ENCODE measurements at places on chromosomes 7 and 10.

- DNase-seq, result no peak
Measured at GRCh38 chr7:99016196-99016595, 127.7 kb downstream of the SMURF1 start.

DNA sequence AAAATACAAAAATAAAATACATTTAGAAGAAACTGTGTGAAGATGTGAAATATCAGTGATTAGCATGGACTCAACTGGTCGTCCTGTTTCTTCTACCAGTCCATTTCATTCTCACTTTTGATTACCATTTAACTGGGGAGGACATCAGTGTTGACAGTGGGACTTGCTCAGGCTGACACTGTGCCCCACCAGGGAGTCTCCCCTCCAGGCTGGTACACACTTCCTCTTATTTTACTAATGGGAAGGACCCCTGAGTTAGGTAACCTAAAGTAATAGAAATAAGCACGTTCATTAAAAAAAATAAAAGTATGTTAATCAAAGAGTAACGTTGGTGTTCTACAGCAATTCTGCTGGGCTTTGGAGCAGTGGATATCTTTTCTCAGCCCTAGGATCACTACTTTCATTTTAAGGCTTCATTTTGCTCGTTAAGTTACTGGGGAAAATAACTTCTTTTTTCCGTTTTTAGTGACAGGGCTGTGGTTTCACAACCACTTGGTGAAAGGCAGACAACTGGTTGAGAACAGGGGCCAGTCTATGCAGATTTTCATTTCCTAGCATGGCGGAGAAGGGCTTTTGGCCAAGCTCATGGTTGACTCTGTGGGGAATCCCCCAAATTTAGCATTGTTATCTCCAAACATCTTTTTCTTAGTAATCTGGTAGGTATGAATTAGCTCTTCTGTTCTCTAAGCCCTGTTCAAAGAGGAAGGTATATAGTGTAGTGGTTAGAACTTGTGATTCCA is 2.1 kb downstream of the SNX10 start:
- no peak for DNase-seq

DNA sequence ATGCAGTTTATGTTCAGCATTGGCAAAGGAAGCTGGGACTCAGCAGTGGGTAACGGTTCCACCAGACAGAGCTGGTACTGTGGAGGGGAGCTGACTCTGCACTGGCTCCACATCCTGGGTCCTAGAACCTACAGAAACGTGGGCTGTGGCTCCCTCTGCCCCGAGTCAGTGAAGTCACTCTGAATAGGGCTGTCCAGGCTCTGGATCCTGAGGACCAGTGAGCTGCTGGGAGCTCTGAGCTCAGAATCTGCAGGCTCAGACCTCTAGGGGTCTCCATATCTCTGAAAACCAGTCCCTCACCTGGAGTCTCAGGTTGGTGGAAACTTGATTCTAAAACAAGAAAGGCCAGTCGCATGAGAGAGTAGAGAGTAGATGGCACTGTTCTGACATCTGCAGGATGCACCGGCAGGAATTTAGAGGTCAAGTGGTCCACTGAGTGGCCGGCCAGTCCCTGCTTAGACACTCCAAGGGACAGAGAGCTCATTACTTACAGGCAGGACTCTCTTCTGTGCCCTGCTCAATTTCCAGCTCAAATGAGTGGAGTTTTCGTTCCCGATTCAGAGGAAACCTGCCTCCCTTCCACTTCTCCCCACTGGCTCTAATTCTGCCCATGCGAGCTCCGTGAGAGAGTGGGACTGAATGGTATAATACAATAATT is 18.6 kb downstream of the NPFFR1 start:
- no peak for DNase-seq

DNA sequence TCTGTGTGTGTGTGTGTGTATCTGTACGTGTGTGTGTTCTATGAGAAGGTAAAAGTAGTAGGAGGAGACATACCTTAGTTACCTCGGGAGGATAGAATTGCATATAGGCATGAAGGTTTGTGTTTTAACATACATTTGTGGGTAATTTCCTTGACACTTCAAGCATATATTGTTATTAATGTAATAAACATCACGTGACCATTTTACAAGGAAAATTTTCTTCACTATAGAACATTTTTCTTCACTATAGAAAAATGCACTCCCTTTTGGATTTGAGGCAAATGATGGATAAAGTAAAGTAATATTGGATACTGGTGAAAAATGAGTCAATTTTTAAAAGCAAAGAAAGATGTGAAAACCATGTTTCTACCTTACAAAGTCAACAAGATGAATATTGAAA is 127.0 kb upstream of the PLXDC2 start:
- no peak for DNase-seq

- DNase-seq, result no peak
Measured at GRCh38 chr7:88331322-88331721, 24.6 kb upstream of the STEAP4 start.

GRCh38 chr7:108135446-108136190 is 5.5 kb upstream of the LAMB4 start:
- no peak for DNase-seq

Measured in C1 segment of cervical spinal cord (tissue), 14 donors.